ENCODE measurements at places on chromosomes 5 and 9.

DNA sequence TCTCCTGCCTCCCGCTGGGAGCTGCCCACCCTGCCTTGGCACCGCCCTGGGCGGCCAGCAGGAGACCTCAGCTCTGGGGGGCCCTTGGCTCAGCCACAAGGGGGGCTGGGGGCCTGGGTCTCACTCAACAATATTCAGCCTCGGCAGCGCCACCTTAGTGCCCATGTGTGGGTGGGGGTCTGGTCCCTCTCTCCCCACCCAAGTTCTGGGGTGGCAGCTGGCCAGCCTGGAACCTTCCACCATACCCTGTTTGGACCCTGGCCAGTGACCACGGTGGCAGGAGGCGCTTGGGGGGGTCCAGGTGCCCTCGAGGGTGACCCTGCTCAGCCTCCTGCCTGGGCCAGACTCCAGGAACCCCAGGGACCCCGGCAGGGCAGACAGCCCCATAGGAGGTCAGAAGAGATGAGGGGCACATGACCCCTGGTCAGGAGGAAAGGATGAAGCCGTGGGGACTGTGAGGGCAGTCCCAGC, 22.2 kb downstream of the NKD2 start:
- no peak for DNase-seq

GRCh38 chr9:126842220-126842842, 18.1 kb upstream of the ZBTB34 start:
- DNase-seq, result no peak

DNA sequence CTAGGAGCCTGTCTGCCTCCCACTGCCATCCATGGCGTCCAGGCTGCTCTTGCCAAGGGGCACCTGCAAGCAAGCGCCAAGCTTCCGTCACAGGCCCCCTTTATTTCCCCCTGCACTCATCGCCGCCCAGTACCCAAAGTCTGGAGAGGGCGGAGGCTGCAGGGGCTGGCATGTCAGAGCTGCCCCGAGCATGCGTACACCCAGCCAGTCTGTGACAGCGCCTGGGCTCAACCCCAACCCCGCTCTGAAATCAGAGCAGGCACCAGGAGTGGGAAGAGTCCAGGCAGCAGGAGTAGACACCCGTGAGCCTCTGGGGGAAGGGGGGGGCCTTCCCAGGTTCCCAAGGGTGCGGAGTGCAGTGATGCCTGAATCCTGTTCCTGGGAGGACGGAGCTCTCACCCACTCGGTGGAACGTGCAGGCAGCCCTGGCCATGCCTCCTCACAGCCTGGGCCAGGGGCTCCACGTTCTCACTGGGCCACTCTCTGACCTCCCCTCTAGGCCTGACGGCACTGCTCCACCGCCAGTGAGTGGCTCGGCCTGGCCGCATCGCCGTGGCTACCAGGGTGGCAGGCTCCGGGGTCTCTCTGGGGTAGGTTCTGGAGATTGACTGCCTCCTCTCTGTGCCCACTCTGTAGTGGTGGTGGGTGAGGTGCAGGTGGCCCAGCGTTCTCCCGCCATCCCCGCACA, 469.0 kb downstream of the CDH9 start:
- no peak for DNase-seq

- DNase-seq, result no peak
Observed at GRCh38 chr9:132201139-132201538, 39.3 kb downstream of the NTNG2 start.

DNA sequence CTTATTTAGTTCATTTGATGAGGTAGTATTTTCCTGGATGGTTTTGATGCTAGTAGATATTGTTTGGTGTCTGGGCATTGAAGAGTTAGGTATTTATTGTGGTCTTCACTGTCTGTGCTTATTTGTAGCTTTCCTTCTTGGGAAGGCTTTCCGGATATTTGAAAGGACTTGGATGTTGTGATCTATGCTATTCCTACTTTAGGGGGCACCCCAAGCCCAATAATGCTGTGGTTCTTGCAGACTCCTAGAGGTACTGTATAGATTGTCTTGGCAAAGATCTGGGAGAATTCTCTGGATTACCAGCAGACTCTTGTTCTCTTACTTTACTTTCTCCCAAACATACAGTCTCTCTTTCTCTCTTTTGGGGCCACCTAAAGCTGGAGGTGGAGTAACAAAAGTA, 315.7 kb downstream of the MAT2B start:
- no peak for DNase-seq

- DNase-seq, result no peak
Observed at GRCh38 chr9:76662476-76663281, 101.6 kb upstream of the PCA3 start.

DNA sequence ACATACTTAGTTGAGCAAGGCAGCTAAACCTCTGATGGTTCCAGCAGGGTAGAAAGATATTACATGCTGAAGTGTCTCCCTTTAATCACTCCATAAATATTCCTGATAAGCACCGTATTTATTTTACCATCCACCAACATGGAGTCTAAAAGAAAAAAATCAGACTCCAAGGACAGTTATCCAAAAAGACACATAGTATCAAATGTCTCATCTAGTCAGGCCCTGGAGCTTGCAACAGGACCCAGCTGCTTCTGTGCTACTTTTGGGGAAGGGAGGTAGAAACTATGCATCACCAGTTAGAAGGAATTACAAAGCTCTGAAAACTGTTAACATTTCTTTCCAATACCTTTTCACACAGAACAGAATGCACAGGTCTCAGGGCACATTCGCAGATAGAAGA, 88.1 kb downstream of the S1PR3 start:
- DNase-seq, result peak; percentile 14

- DNase-seq, result no peak
Observed at GRCh38 chr5:2311851-2312250, 429.1 kb upstream of the IRX4 start.

DNA sequence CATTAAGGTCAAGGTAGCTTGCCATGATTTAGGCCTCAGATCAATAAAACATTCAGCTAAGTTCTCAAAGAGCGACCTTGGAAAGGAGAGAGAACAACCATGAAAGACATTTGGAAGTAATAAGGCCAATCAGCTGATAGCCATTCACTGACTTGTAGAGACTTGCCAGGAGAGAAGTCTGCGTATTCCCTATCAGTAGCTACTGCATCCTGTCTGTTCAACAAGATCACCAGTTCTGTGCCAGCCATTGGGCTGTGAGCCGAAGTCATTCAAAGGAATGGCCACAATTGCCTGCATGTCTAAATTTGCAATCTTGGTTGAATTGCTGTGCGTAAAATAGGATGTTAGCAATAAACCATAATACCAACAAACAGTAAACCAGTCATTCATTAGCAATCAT, 219.8 kb downstream of the FBXL7 start:
- DNase-seq, result no peak
